HS-5 (cell line): ENCODE measurements at places on chromosomes 1 and 21.

GRCh38 chr1:224493269-224493668, 58.7 kb upstream of the WDR26 start:
- no peak for DNase-seq

- no peak for DNase-seq
Observed at GRCh38 chr1:109687641-109688499, at the start of gene GSTM1. GSTM1 (plus strand) TSS chr1:109687817; CDS start chr1:109687874, 57 bp downstream.

GRCh38 chr1:99727575-99728185, 38.8 kb downstream of the FRRS1 start:
- DNase-seq, result no peak

DNA sequence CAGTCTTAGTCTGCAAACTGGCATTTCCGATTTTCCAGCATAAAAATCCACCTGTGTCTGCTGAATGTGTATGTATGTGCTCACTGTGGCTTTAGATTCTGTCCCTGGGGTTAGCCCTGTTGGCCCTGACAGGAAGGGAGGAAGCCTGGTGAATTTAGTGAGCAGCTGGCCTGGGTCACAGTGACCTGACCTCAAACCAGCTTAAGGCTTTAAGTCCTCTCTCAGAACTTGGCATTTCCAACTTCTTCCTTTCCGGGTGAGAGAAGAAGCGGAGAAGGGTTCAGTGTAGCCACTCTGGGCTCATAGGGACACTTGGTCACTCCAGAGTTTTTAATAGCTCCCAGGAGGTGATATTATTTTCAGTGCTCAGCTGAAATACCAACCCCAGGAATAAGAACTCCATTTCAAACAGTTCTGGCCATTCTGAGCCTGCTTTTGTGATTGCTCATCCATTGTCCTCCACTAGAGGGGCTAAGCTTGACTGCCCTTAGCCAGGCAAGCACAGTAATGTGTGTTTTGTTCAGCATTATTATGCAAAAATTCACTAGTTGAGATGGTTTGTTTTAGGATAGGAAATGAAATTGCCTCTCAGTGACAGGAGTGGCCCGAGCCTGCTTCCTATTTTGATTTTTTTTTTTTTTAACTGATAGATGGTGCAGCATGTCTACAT, 2.5 kb upstream of the OLFML3 start:
- no peak for DNase-seq

- DNase-seq, result peak; percentile 23
Observed at GRCh38 chr1:116881879-116882520, 27.7 kb upstream of the PTGFRN start.

GRCh38 chr1:100528871-100529270, 9.1 kb upstream of the GPR88 start:
- DNase-seq, result no peak

DNA sequence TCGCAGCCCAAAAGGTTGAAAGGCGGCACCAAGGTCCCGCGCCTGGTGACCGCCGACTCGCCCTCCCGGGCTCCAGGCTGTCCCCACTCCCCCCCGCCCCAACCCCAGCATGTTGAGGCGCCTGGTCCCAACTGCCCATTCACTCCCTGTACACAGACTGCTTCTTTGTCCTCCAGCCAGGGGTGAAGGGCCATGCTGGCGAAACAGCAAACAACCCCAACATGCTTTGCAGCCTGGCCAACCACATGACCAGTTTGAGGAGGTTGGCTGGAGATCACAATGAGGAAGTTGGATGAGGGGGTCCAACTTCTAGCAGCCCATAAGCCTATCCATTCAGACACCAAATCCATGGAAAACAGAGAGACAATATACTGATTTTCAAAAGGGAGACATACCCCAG, 13.5 kb downstream of the PDE9A start:
- no peak for DNase-seq

DNA sequence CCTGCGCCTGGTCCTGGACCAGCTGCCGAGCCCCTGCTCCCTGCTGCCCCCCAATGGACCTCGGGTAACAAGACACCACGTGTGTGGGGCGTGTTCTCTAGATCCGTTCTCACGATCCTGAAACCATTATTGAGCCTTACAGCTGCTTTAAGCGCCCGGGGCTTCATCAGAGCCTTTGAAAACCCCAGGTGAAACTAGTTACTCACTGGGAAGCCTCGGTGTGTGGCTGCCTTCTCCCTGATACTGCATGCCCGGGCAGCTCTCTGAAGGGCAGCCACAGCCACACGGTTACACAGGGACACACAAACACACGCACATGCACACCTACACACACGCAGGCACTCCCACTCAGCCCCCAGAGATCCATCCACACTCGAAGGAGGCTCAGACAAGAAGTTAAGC, 5.3 kb downstream of the HES2 start:
- no peak for DNase-seq

DNA sequence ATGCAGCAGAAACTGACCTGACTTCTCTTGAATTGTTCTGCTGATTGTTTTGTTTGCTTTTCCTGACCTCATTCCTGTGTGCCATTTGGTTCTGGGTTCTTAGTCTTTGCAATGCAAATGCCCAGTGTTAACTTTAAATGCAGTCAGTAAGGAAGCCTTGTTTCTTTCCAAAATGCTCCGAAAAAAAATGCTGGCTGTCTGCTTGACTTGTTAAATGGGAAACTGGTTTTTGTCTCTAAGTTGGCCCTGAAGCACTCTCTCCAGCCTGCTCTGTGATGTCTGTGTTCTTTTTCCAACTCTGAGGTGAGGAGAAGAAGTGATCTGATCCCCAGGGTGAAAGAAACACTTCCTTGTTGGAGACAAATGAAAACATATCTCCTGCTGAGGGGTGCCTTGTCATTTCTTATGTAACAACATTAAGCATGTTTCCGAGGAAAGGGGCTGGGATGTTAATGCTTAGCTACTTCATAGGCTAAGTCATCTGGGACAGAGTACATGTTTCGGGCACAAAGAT, 256.3 kb upstream of the ADGRL4 start:
- DNase-seq, result no peak

DNA sequence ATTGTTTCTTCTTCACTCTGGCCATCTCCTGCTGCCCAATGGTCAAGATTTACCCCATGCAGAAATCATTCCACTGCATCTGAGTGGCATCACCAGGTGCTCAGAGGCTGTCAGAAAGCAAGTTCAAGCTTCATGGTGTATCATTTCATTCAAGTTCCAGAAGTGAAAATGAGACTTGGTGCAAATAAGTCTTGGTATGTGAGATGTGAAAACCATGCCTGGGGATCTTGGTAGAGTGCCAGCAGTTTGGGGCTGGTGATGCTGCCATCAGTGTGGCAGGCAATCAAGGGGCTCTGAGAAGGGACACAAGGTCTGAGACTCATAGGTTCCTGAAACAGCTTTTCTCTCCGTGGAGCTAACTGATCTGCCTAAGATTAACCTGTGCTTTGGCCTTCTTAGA, 52.0 kb downstream of the CD2 start:
- no peak for DNase-seq

DNA sequence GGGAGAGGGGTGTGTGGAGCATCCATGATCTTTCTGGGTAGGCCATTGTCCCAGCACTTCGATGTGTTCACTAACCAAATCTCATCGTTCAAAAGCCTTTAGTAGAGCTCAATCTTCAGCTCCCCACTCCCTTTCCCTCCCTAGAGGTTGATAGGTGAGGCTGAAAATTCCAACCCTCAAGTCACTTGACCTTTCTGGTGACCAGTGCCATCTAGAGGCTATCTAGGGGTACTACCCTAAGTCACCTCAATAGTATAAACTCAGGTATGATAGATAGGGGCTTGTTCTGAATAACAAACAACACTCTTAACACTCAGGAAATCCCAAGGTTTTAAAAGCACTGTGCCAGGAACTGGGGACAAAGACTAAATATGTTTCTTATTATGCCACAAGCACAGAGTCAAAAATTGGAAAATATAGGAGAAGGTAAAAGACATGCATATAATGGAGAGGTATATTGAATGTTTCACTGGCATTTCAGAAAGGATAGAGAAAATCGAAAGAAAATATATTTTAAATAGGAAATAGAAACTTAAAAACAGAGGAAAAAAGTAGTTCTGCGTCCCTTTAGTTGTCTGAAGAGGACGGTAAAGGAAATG, 42.9 kb upstream of the CD53 start:
- no peak for DNase-seq

DNA sequence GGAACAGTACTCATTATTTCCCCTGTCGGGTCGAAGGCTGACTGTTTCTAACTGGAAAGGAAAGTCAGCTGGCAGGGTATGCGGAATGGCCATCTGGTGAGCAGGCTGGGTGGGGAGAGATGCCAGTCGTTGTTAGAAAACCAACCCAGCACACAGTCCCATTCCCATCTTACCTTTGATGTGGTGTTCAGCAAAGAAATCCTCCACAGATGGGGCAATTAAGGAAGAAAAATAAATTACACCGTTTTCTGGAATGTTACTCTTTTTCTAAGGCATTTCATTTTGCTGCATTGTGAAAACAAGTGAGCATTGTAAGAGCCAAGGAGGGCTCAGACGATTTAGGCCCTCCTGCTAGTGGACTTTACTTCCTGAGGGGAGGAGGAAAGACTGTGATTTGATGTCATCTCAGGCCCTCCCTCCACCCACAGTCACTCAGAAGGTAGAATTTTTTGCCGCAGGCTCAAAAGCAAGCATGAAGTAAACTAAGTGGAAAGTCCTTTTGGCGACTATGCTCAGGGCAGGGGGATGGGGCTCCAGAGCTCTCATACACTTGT, at the start of gene SLC16A4:
TSS of gene SLC16A4 (minus strand) at position 335 of the 554 bp plus-strand sequence. CDS start 1,703 bp downstream, outside the sequence.
- no peak for DNase-seq

GRCh38 chr1:90712915-90713730, 4.0 kb downstream of the BARHL2 start:
- no peak for DNase-seq
